ENCODE measurements at places on chromosomes 13 and 19.

GRCh38 chr13:94254737-94255136, 224.7 kb downstream of the DCT start:
- DNase-seq, result no peak

DNA sequence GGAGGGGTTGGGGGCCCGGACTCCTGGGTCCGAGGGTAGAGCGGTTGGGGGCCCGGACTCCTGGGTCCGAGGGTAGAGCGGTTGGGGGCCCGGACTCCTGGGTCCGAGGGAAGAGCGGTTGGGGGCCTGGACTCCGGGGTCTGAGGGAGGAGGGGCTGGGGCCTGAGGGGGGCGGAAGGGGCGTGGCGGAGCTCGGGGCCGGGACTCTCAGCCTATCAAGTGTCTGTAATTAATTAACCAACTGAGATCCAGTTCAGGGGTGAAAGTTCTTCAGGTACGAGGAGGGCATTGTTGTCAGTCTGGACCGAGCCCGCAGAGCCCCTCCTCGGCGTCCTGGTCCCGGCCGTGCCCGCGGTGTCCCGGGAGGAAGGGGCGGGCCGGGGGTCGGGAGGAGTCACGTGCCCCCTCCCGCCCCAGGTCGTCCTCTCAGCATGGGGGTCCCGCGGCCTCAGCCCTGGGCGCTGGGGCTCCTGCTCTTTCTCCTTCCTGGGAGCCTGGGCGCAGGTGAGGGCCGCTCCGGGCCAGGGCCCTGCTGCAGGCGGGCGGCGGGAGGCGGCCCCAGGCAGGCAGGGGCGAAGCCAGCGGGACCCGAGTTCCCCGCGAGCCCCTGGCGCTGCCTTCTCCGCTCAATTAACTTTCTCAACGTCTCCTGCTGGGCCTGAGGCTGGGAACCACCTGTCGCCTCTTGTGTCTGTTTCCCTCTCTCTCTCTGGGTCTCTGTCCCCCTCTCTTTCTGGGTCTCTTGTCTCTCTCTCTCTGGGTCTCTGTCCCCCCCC, 697 bp downstream of the FCGRT start:
- DNase-seq, result no peak

GRCh38 chr19:42185277-42185676, 32.2 kb downstream of the DEDD2 start:
- DNase-seq, result no peak

GRCh38 chr19:16825312-16826052, 3.7 kb upstream of the SIN3B start:
- no peak for DNase-seq

DNA sequence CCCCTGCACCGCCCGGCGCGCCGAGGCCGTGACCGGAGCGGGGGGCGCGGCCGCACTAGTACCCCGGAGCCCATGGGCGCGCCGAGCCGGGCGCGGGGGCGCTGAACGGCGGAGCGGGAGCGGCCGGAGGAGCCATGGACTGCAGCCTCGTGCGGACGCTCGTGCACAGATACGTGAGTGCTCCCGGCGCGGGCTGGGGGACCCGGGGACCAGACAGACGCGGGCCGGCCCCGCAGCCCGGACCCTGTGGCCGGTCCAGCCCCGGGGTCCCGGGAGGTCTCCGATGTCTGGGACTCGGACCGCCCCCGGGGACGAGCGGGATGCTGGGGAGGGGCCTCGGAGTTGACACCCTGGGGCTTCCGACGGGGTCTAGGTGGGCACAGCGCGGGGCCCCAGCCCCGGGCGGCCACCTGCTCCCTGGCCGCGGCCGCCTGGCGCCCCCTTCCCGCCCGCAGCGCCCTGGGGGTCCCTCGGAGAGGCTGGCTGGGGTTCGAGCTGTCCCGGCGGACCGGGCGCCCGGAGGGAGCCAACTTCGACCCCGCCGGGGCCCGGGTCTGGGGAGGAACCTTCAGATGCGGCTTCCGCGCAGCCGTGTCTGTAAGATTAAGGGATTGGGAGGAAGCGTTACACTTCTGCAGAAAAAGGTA, 568 bp downstream of the ATP11A start:
- no peak for DNase-seq

DNA sequence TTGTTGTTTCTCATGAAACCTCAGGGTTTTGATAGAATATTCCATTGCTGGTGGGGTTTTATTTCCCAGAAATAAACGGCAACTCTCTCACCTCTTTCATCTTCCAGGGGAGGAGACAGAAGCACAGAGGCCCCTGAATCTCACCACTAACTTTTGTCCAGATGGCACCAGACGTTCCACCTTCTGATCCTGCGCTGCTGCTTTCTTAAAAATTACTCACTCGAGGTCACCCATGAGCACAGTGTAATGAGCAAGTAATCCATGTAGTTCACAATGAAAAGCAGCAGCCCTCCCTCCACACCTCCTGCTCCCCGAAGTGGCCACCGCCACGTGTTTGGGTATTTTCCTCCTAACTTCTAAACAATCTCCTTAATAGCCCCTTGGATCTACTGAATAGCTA, 51.3 kb downstream of the TEX29 start:
- no peak for DNase-seq

GRCh38 chr13:80157261-80157932, 183.5 kb downstream of the SPRY2 start:
- no peak for DNase-seq

GRCh38 chr19:49553451-49554271, 25.9 kb downstream of the RCN3 start:
- no peak for DNase-seq

- DNase-seq, result no peak
Observed at GRCh38 chr19:12546068-12546467, 5.2 kb downstream of the ZNF564 start.

DNA sequence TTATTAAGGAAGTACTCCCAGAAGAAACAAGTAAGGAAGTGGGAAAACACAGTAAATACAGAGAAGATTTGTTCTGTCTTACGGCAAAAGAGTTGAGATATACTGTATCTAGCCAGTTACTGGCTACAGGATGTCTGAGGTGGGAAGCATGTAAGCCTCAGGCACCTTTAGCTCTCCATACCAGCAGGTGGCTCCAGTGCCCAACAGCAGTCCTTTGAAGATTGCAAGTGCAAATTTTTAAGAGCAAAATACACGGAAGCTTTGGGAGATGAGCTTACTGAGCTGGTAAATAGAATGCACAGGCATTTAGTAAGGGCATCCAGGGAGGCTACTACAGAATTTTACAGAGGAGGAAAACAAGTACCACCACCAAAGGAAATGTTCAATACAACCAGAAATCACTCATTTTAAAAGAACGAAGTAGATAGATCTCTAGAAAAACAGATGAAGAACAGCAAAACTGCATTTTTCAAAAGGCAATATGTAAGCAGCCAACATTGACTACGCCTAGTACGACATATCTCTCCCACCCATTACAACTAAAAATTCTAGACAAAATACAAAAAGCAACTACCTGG, 57.9 kb upstream of the VSTM2B start:
- DNase-seq, result no peak

DNA sequence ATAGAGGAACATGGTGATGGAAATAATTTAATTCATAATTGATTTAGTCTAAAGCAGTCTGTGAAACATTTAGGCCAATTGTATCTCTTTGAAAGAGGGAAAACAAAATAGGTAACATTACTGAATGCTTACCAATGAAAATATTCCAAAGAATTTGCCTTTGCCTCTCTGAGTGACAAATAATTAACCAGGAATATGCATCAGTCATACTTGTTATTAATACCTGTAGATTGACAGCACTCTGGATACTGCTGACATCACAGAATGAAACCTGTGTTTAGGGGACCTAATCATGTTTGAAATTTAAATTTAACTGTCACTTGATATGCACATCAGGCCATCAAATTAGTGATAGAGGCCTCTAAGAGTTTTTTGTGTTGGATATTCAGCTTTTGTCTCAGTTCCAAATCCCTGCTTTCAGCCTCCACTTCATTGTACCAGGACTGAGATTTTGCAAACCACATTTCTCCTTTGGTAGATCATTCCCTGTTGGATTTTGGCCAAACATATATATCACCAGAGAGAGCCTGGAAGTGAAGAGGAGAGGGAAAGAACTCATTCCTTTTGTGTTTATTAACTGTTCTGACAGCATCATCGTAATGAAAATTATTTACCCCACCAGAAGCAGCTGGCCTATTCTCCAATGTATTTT, 64.8 kb upstream of the KLHL1 start:
- DNase-seq, result no peak

- no peak for DNase-seq
Observed at GRCh38 chr13:97329331-97329730, 104.6 kb upstream of the RAP2A start.

DNA sequence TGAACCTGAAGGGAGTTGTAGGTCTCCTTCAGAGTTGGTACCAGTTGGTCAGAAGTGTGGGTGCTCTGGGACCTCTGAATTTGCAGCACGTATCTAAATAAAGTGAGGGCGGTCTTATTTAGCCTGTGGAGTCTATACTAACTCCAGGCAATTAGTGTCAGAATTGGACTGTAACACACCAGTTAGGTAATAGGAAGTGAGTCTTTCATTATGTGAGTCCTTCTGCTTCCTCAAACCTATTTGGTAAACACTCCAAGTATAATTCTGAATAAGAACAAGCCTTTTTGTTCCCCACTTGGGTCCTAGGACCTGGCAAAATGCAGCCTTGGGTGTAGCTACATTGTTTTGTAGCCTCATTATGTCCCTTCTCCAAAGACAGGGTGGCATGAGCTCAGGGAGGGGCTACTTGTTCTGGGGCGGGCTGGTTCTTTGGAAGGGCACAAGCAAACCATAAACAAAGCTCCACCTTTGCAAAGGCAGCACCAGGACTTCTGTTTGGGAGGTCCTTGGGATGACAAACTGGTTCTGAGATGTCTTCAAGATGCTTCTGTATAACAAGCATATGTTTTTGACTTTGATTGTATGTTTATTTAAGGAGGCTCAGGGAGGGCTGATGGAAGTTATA, 418.0 kb downstream of the ZNF536 start:
- DNase-seq, result no peak

GRCh38 chr13:48853728-48854102, 122.0 kb upstream of the FNDC3A start:
- DNase-seq, result no peak

DNA sequence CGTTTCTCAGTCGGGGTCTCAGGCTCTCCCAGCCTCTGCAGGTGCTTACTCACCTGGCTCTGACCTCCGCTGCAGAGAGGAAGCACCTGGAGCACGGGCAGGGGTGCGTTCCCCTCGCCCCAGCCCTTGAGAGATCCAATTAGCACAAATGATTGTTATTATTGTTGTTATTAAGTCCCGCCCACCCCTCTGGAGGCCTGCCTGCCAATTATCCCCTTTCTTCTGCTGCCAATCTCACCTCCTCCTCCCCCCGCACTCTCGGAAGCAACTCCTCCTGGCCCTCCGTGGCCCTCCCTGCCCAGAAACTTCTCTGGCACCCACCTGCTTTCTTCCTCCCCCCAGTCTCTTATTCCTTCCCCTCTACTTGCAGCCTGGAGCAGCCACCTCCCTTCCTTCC, 8.8 kb downstream of the ZNF787 start:
- DNase-seq, result no peak

- DNase-seq, result no peak
Observed at GRCh38 chr13:110396913-110397381, 89.9 kb downstream of the COL4A2 start.

DNA sequence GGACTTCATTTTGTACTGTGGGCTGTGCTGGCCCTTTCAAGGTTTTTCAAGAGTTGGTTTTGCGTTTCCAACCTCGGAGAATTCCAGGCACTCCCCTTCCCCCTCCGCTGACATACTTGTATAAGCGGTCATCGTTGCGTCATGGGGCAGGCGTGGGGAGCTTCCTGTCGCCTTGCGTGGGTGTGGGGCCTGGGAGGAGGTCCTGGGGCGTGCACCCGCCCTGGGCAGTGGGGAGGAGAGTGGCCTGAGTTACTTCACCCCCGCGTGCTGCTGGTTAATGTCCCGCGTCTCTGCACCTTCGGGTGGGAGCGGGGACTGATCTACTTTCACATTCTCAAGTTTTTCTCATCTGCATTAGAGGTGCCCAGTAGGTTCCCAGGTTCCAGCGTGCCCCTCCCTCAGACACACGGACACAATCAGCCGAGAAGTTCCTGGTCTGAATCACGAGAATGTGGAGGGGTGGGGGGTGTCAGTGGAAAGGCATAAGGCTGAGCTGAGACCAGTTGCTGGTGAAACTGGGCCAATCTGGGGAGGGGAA, 4.1 kb downstream of the IER2 start:
- DNase-seq, result no peak

DNA sequence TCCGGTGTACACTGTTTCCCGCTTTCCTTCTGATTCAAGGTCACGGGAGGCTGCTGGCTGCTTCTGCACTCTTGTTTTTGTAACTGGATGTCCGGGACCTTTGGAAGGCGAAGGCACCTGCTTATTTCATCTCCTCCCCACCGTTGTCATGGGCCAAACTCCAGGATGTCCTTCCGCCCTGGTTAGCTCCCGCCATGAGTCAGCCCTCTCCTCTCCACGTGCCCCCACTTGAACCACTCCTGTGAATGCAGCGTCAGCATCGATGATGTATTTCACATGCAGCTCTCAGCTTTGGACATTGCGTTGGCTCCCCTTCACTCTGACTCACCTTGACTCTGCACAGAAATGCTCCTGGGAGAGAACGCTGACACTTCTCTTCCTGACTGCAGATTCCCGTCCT, 5.5 kb upstream of the GALP start:
- DNase-seq, result peak; percentile 39

DNA sequence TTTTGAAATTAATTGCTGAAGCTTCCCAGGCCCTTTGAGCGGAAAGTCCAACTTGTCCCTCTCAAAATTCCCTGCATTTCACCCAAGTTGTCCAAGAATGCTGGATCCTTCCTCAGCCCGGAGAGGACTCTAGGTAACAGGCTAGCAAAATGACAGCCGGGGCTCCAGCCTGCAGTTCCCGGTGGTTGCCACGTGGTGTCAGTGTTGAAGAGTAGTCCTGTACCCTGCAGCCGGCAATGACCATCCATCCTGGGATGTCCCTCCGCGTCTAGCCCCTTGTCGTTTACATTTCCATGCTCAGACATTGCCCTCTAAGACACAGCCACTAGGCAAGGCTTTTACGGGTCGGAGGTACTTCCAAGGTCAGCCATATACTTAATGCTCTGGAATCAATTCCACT, 31.4 kb upstream of the MTIF3 start:
- no peak for DNase-seq

GRCh38 chr13:52361225-52361624, 44.7 kb downstream of the THSD1 start:
- DNase-seq, result no peak

- DNase-seq, result no peak
Observed at GRCh38 chr13:110475550-110476219, 85.8 kb downstream of the RAB20 start.

DNA sequence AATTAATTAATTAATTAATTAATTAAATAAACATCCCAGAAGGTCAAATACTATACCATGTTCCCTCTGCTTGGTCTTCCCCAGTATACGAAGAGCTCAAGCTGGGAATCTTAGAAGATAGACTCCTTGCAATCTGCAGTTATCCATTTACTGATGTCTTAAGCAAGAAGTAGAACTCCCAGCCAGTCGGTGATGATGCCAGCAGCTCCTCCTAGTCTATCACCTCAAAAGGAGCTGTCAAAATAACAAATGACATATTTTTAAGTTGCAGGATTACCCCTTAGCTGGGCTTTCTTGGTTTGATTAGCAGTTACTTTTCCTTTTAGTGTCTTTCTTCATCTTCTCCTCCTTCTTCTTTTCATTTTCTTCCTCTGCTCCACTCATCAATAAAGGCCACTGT, 6.0 kb upstream of the ZNF507 start:
- no peak for DNase-seq
